Endothelial cell (in vitro differentiated cells): ENCODE measurements at places on chromosomes 1 and 21. TPM values are rescaled to one million over a fixed set of nuclear protein-coding genes. Genes with fewer than 3 reads are reported as not detected.

Gene S1PR1
- total RNA-seq: 79.1 TPM

Gene TSTD1
- total RNA-seq: 14.2 TPM

Gene C1orf94
- total RNA-seq: not detected

DNA sequence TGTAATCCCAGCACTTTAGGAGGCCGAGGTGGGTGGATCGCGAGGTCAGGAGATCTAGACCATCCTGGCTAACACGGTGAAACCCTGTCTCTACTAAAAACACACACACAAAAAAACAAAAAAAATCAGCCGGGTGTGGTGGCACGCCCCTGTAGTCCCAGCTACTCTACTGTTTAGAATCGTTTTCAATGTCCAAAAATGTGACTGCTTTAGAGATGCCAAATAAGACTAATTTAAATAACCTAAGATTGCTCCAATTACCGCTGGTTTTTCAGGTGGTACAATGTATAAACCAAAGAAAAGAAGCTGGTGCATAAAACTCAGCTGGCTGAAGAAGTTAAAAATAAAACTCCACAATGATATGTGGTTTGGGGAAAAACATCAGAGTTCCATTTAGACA lies 132.0 kb downstream of the RERE start:
- peaks cover 3% of the 10 kb centered on the region for H3K36me3 ChIP-seq
- no peak overlapping the region for H3K4me3 ChIP-seq
- DNase-seq: no peak
- H3K27me3 ChIP-seq: no peaks in the 10 kb centered on the region
- H3K4me1 ChIP-seq: peaks cover 23% of the 10 kb centered on the region
- no peak overlapping the region for H3K27ac ChIP-seq

GRCh38 chr21:27192281-27192949 lies 225.5 kb upstream of the ADAMTS5 start:
- no peak for DNase-seq
- H3K27ac ChIP-seq: no peak overlapping the region
- no peaks in the 10 kb centered on the region for H3K27me3 ChIP-seq
- no peak overlapping the region for H3K4me3 ChIP-seq
- no peaks in the 10 kb centered on the region for H3K36me3 ChIP-seq
- no peaks in the 10 kb centered on the region for H3K4me1 ChIP-seq

Gene INTS7
- total RNA-seq: 8.9 TPM

DNA sequence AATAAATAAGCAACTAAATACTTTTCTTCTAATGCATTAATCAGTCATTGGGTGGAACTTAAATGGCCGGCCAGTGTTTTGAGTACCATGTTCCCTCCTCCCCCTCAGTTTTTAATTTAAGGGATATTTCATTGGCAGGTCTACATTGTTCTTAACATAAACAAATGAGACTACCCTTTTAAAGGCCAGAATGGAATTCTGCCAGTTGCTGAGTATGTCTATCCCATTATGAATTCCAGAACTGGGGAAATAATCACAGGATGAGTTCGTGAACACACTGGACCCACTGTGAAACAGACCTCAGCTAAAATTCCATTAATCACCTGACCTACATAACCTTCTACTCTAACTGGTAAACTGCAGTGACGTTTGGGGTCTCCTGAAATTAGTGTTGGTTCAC lies 305.5 kb upstream of the PKN2 start:
- H3K27ac ChIP-seq: no peak overlapping the region
- no peaks in the 10 kb centered on the region for H3K27me3 ChIP-seq
- no peaks in the 10 kb centered on the region for H3K36me3 ChIP-seq

Gene UBASH3A
- total RNA-seq: not detected

Gene KIF14
- 3.8 TPM for total RNA-seq

Gene RGS4
- total RNA-seq: 15.2 TPM

Gene SLC30A1
- total RNA-seq: 7.7 TPM

Gene GRIK3
- 0.05 TPM for total RNA-seq

DNA sequence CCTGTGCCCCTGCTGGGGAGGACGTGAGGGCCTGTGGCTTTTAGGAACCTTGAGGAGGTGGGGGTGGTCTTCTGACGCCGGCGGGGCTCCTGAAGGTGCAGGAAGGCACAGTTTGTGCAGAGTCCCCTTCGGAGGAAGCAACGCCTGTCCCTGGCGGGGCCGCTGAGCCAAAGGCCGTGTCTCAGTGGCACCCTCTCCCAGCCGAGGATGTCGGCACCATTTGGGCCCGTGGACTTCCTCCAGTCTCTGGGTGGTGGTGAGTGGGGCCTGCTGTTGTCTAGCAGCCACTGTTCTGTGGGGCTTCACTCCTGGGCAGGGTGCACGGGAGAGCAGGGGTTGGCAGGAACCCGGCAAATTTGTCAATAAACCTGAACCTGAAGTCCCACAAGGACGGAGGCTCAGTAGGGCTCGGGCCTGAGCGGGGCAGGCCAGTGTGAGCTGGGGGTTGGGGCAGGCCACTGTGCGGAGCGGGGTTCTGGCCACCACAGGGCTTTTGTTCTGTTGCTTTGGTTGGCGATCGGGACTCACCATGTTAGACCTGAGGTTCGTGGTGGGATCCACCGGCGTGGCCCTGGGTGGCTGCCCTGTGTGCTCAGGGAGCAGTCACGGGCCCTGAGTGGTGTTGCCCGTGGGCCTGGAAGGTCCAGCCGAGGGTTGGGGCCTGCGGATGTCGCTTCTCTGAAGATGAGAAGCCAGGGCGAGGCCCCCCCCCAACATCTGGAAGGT lies 64.8 kb downstream of the SKI start:
- H3K27ac ChIP-seq: no peak overlapping the region
- peaks cover 31% of the 10 kb centered on the region for H3K4me1 ChIP-seq
- no peak for DNase-seq
- H3K36me3 ChIP-seq: peaks cover 9% of the 10 kb centered on the region

DNA sequence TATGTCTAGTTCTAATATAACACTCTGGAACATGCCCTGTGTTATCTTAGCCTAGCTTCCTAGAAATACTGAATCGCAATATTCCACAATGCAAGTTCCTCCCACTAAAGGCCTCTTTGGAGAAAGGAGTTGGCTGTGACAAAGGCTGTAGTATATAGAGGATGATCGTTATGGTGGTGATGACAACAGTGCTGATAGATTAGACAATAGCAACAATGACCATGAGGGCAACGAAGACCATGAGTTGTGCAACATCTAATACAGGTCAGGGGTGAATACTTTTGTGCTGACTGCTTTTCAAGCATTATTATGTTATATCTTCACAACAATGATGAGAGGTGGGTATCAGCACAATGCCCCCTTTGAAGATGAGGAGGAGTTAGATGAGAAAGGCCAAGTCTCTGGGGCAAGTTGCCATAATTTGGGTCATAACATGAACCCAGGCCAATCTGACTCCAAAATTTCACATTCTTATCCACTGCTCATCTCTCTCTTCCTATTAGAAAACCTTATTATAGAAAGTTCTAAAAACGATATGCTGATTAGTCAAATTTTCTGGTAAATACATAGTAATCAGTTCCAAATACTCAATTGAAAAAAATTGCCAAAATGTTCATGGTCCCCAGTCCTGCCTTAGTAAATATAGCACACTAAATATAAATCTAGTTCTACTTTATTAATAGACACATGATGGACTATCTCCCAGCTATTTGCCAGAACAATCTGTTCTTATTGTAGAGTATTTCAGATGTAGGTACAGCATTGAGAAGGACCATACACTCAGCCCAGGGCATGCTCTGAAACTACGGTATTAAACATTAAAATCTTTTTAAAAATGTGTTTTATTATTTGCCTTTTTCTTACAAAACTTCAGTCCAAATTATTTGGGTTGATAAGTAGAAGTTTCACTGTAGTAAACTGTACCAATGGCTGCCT lies 37.5 kb downstream of the HIVEP3 start:
- no peak overlapping the region for H3K4me3 ChIP-seq
- H3K4me1 ChIP-seq: peaks cover 6% of the 10 kb centered on the region
- no peak for DNase-seq
- H3K27me3 ChIP-seq: peaks cover 3% of the 10 kb centered on the region
- H3K27ac ChIP-seq: no peak overlapping the region

DNA sequence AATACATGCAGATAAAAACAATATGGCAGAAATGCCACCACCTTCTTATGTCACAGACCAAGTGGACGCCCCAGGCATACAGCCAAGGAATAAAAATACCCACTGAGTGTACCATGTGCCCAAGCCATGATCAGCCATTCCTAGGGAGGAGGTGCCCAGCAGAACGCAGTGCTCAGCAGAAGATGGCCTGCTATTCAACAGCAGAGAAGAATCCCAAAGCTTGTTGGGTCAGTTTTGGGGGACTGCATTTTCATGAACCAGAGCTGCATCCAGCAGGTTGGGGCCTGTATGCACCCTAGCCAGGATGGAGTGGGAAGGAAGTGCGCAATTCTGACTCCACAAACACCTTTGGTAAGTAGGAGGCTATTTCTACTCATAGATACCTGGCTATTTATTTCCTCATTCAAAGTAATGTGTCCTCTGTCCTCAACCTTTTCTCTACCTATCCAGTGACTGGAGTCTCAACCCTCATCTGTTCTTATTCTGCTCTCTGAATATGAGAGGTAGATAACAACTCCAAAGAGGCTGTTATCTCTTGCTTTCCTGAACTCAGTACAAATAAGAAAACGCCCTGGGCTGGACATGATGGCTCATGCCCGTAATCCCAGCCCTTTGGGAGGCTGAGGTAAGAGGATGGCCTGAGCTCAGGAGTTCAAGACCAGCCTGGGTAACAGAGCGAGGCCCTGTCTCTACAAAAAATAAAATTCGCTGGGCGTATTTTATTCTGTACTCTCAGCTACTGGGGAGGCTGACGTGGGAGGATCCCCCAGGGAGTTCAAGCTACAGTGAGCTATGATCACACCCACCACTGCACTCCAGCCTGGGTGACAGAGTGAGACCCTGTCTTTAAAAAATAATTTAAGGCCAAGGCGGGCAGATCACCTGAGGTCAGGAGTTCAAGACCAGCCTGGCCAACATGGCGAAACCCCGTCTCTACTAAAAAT lies 2.5 kb upstream of the PLEKHM2 start:
- peaks cover 9% of the 10 kb centered on the region for H3K27me3 ChIP-seq
- no peak overlapping the region for H3K27ac ChIP-seq
- no peak overlapping the region for H3K4me3 ChIP-seq
